Stimulated activated CD8-positive, alpha-beta memory T cell treated with anti-CD3 and anti-CD28 coated beads, Interleukin-4, amount 100 ng/mL, for 24 hours (primary cell): ENCODE measurements at places on chromosomes 7 and 10.

- DNase-seq = no peak
Measured at GRCh38 chr7:1071731-1072254, 16.1 kb upstream of the GPER1 start.

DNA sequence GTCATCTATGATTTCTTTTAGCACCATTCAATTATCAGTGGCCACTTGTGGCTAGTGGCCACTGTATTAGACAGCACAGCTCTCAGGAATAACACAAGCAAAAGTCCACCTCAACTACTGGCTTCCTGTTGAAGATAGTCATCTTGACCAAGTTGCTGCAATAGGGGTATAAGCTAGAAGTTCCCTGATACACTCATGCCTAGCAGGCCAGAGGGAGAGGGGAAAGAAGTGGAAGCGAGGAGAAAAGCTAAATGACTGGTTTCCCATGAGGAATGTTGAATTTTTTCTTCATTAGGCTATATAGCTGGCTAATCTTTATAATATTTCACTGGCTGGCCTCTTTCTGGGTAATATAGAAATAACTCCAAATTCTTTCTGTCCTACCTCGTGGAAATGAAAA lies 327.5 kb upstream of the MEOX2 start:
- DNase-seq = no peak

DNA sequence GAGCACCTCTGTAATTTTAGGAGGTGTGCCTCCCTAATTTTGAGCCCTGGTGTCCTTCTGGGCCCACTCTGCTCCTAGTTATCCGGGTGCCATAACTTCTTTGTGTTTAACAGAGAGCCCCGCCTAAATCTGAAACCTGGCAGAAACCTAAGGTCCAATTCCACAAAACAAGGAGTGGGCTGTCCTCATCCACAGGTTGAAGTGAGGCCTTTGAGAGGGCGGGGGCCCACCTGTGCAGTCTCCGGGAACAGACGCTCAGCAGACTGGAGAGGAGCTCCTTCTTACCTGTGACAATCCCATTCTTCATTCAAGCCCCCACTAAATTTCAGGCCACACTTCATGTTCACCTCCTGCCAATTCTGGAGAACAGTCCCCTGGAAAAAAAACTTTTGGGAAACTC lies 10.9 kb downstream of the TMEM72 start:
- no peak for DNase-seq

DNA sequence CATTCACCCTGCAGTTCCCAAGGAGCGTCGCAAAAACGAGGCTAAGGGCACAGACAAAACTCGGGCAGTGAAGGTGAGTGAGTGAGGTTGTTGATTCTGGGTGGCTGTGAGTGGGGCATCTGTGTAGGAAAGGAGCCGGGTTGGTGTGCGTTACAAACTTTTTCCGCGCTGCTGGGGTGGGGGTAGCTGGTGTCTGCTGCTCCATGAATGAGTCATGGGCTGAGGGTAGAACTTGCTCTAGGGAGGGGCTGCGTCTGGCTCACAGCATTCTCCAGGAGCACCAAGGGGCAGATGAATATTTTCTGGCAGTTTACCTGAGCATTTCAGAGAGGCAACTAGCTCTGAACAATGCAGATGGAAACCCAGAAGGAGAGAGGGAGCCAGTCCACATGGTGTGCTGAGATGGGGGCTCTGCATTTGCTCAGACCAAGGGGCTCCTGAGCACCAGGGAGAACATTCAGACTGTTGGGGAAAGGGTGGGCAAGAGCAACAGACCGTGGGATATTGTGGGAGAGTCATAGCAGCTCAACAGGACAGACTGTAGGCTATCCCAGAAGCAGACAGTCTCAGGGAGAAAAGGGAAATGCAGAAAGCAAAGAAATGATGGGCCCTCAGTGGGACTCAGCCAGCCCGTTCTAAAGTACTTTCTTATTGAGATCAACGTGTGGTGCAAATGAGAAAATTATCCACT lies 18.8 kb downstream of the NOBOX start:
- DNase-seq = peak; percentile 18

DNA sequence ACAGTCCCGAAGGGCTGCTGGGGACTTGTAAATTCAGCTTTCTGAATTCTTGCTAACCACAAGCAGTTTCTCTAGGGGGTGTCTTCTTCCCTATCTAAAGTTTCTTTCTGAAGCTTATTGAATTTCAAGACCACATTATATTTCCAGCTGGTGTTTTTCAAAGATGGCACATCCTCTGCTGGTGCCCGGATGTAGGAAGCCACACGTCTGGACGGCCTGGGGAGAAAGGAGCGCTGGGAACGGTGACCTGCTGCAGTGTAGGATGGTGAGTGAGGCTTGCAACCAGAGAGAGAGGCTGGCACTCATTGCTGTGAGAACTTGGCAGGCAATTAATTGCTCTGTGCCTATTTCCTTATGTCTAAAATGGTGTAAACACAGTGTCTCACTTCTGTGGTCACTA lies 776.4 kb downstream of the TYW1 start:
- no peak for DNase-seq

DNA sequence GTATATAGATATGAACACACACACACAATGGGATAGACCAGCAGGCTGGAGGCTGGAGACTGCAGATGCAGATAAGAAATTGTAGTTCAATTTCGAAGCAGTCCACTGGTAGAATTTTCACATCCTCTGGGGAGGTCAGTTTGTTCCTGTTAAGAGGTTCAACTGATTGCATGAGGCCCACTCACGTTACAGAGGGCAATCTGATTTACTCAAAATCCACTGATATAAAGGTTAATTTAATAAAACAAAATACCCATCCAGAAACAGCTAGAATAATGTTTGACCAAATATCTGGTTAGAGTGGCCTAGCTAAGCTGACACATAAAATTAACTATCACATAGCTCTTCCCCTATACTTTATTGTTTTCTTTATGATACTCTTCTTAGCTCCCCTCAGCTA lies 162.9 kb upstream of the SMIM30 start:
- no peak for DNase-seq
